ENCODE measurements at places on chromosomes 6 and 20.

- DNase-seq, result no peak
These were observed 80.0 kb upstream of the TNFAIP3 start for GRCh38 chr6:137787016-137787415.

GRCh38 chr20:38123021-38123587 lies 42.0 kb downstream of the TGM2 start:
- no peak for DNase-seq

DNA sequence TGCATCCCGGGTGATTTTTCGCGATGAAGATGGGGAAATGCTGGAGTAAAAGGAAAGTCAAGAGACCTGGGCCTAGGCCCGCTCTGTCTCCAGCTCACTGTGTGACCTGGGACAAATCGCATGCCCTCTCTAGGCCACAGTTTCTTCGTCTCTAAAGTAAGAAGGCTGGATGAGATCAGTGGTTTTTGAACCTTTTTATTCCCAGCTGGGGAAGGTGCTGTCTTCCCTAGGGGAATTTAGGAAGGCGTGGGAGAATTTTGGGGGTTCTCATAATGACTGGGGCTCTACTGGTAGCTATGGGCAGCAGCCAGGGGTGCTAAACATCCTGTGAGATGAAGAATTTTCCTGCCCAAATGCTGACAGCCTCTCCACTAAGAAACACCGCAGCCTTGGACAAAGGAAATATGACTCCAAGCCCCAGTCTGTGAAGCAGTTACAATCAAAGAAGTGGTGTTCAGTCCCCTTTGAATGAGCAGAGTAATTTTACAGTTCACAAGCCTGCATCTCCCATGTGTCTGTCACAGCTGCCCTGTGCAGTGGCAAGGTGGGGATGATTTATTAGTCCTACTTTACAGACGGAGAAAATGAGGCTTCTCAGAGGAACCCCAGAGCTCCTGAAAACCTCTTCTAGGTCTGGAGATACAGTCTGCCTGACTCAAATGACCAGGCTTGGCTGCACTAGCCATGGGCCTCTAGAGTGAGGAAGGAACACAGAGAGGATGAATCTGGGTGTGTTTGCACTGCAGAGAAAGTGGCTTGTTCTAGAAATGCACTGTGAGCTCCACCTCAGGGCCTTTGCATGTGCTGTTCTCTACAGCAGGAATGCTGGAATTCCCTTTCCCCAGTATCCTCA lies 57.2 kb downstream of the RAB44 start:
- DNase-seq, result no peak

- no peak for DNase-seq
These were observed 18.1 kb downstream of the NPEPL1 start for GRCh38 chr20:58710481-58711265.

DNA sequence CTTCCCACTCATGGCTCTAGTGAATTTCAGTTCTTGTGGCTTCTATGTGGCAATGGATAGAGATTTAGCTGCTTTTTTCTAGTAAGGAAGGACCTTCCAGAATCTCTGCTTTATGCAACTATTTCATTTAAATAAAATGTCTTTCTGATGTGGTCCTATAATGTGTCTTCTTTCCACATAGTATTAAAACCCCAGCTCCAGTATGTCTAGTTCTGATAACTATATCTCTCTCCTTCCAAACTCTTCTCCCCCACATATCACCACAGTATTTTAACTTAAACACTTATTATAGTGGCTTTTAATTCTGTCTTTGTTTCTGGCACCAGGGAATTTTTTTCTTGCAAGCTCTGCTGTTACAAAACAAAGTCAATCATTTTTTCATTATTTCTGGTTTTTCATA lies 40.6 kb upstream of the SUMO4 start:
- DNase-seq, result no peak

GRCh38 chr6:118171852-118172251 lies 264.8 kb downstream of the SLC35F1 start:
- DNase-seq, result no peak

GRCh38 chr6:3186974-3187382 lies 29.6 kb upstream of the TUBB2A start:
- no peak for DNase-seq
